KBM-7 (cell line): ENCODE measurements at places on chromosomes 7 and 10.

GRCh38 chr7:44393238-44394111 is 68.1 kb upstream of the CAMK2B start:
- DNase-seq, result no peak

DNA sequence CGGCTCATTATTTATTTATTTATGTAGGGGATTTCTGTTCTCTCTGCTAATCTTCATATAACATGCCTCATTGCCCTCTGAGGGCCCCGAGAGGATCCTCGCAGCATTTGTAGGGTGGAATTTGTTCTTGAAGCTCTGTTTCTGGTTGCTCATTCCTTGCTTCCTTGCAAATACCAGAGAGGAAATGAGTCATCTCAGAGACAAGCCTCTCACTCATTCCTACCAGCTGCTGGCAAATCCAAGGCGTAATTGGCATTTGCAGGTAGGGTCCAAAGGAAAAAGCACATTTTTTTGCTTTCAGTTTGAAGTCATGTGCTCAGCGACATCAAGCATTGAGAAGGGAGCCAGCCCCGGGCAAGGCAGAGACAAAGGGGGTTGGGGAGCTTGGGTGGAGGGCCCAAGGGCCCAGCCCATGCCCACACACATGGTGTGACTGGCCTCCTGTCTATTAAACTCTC is 501.6 kb downstream of the GALNT17 start:
- DNase-seq, result no peak

DNA sequence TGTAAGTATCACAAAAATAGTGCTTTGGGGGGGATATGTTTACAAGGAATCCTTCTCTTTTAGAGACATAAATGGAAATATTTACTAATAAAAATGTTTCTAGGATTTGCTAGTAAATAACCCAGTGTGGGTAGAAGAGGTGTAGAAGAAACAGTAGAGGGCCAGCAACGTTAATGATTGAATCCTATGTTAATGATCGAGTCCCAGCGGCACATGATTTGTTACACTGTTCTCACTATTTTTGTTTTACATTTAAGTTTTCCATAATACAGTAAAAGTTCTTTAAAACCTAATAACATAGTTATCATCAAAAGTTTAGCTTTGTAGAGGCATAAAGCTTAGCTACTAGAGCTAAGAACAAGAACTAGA is 66.0 kb downstream of the UBE2H start:
- DNase-seq, result no peak

DNA sequence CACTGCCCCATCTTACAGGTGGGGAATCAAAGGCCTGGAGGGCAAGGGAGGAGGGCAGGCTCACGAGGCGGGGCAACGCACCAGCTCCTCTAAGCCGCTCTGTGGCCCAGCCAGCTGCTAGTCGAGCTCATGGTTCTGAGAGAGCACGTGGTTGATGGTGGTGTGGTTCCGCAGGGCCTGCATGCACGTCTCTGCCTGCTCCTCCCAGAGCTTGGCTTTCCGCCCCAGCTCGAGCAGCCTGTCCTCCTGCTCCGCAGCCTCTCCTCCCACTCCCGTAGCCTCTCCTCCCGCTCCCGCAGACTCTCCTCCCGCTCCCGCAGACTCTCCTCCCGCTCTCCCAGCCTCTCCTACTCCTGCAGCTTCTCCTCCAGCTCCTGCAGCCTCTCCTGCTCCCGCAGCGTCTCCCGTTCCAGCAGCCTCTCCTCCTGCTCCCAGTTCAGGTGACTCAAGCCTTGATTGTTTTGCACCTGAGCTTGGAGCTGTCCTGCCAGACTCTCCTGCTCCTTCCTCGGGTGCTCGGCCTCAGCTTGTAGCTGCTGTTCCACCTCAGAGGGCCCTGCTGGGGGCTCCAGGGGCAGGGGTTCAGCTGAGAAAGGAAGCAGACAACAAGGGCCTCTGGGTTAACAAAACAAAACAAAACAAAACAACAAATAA is 19.1 kb upstream of the MTPAP start:
- no peak for DNase-seq

- DNase-seq, result no peak
These were observed 20.5 kb upstream of the GET4 start for GRCh38 chr7:855686-856369.

- DNase-seq, result no peak
These were observed 99.0 kb upstream of the GATA3 start for GRCh38 chr10:7955446-7955845.

- no peak for DNase-seq
These were observed 88.8 kb downstream of the ELMO1 start for GRCh38 chr7:37359662-37360444.

DNA sequence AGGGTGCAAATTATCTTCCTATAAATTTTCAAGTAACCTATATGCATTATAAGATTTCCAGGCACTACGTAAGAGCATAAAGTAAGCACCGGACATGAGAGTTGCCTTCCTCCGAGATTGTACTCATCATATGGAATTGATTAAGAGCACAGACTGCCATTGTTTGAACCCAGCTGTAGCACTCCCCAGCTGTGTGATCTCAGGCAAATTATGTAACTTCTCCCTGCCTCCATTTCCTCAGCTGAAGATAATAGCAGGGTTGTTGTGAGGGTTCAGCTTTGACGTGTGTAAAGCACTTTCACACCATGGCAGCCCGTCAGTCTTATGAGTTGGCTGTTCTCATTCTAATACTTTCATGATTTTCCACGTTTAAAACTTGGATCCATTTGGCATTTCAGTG is 122.6 kb downstream of the ITIH5 start:
- no peak for DNase-seq

GRCh38 chr10:114938856-114939193 is 830 bp downstream of the TRUB1 start:
- DNase-seq, result no peak

- no peak for DNase-seq
These were observed 30.8 kb upstream of the SCIN start for GRCh38 chr7:12539681-12540080.

- DNase-seq, result no peak
These were observed 149.8 kb downstream of the TAX1BP1 start for GRCh38 chr7:27889800-27890199.

GRCh38 chr7:105724688-105725087 is 143.4 kb upstream of the EFCAB10 start:
- DNase-seq, result no peak

- DNase-seq, result peak; percentile 43
These were observed 43.7 kb downstream of the CPVL start for GRCh38 chr7:29102558-29103151.

- DNase-seq, result no peak
These were observed 2.3 kb upstream of the SH2B2 start for GRCh38 chr7:102284399-102284798.

DNA sequence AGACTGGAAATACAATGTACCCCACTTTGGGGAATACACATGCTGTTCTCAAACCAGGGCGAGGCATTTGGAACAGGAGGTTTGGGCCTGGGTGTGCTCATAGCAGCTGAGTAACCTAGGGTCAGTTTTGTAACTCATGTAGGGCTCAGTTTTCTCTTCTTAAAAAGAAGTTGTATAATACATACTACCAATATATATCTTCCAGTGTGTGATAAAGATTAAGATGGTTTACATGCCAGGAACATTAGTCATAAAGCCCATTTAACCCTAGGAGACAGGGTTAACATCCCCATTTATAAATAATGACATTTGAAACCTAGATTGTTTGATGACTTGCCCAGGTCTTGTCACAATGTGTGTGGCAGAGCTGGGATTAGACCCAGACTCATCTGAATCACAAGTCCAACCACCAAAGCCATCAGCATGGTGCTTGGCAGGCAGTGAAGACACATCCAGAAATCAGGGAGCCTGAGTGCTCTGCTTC is 6.0 kb downstream of the AKR1B10 start:
- no peak for DNase-seq

- no peak for DNase-seq
These were observed 21.0 kb upstream of the CCDC71L start for GRCh38 chr7:106681815-106682495.

GRCh38 chr7:44959433-44959951 is 19.3 kb downstream of the MYO1G start:
- DNase-seq, result peak; percentile 34

- no peak for DNase-seq
These were observed 46.9 kb downstream of the ZNF438 start for GRCh38 chr10:30984563-30985328.

GRCh38 chr7:45872116-45873034 is 507 bp downstream of the CCDC201 start:
- DNase-seq, result peak; percentile 3

GRCh38 chr10:127755753-127756152 is 18.8 kb downstream of the FOXI2 start:
- DNase-seq, result peak; percentile 50

DNA sequence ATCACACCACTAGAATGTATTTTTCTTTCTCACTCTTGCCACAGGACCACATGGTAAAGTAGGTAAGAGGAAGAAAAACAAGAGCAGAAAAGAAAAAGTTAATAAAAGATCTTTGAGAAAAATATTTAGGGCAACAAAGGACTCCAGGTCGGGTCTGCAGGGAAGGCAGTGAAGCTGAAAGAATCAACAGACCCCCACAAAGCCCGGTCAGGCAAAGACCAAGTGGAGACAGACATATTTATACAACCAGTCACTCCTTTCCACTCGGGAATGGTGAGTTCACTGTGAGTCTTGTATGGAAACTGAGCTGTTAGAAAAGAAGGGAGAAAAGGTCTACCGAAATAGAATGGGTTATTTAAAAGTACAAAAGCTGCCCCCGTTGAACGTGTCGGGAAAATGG is 28.0 kb downstream of the RSU1 start:
- DNase-seq, result no peak
